ENCODE measurements at places on chromosomes 5 and 9.

GRCh38 chr5:10173716-10174115 lies 76.0 kb downstream of the ATPSCKMT start:
- DNase-seq: no peak

GRCh38 chr5:71809446-71809845 lies 90.4 kb downstream of the CARTPT start:
- DNase-seq: no peak

GRCh38 chr5:147560718-147561331 lies 51.0 kb upstream of the DPYSL3 start:
- no peak for DNase-seq

GRCh38 chr9:112520656-112521055 lies 34.0 kb downstream of the KIAA1958 start:
- DNase-seq: no peak

DNA sequence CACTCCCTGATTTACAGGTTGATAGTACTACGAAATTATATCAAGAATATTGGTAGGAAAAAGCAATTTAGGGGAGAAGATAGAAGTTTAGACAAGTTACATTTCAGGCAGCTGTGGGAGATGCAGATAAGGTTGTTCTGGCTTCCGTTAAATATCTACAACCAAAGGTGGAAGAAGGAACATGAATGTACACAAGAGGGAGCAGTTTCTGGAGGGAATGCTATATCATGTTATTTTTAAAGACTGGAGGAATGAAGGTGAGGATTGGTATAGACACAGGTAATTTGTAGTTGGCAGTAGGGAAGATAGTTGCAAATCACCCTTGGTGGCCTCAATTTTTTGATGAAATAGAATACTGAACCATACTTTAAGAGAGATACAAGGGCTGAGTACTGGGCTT lies 187.3 kb upstream of the NMUR2 start:
- no peak for DNase-seq

DNA sequence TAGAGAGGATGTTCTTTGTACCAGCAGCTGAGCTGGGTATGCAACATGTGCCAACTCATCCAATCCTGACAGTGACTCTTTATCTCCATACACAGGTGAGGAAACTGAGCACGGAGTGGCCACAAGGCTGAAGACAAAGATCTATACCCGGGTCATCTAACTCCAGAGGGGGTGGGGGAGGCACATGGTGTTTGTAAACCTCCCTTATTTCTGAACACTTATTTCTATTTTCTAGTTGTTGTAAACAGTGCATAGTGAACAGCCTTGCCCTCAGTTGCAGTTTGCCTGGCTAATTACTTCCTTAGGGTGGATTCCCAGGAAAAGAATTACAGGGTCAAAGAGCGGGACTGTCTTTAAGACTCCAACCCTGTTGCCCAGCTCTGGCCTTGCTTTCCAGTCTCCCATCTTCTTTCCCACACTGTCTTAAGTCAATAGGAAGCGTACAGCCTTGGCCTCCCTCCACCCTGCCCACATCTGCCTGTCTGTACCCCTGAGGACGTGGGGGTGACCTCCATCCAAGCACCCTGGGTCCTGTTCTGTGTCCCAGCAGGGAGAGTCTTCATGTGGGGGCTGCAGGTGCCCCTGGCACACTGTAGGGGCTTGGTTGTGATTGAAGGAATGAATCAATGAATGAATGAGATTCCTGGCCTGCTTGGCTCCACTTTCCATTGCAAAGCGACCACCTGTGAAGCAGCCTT lies 13.2 kb upstream of the FIBCD1 start:
- no peak for DNase-seq

Measured in SHP77 treated with DMSO at 0.1 percent for 48 hours (cell line).